Activated T-cell treated with anti-CD3 and anti-CD28 coated beads, Interleukin-2, amount 50 U/mL, for 72 hours (primary cell): ENCODE measurements at places on chromosomes 13 and 19. TPM values are rescaled to one million over a fixed set of nuclear protein-coding genes. Genes with fewer than 3 reads are reported as not detected.

Gene NLRP11
- not detected for total RNA-seq

Gene NLRP4
- total RNA-seq: not detected

DNA sequence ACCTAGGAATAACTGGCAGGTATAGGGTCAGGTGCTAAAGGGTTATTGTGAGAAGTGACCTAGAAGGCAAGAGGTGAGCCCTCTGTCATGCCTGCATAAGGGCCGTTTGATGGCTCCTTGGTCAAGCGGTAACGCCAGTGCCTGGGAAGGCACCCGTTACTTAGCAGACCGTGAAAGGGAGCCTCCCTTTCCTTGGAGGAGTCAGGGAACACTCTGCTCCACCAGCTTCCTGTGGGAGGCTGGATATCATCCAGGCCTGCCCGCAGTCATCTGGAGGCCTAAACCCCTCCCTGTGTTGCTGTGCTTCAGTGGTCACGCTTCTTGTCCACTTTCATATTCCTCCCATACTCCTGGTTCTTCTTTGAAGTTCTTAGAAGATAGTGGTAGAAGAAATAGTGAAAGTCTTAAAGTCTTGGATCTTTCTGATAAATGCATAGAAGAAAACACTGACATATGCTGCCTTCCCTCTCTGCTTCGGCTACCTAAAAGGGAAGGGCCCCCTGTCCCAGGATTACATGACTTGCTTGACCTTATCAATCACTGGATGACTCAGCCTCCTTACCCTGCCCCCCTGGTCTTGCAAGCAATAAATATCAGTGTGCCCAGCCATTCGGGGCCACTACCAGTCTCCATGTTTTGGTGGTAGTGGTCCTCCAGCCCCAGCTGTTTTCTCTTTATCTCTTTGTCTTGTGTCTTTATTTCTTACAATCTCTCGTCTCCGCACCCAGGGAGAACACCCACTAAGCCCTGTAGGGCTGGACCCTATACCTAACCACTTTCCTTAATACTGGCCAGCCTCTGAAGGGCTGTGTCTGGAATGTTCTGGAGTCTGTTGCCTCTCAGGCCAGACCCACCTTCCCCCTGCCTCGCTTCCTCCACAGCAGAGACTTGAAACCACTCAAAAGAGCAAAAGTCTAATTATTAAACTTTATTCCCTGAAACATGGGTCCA, 16.1 kb upstream of the ABCC4 start:
- H3K27ac ChIP-seq: no peak overlapping the region
- H3K27me3 ChIP-seq: peaks cover 9% of the 10 kb centered on the region
- H3K4me3 ChIP-seq: no peak overlapping the region
- peaks cover 7% of the 10 kb centered on the region for H3K4me1 ChIP-seq
- no peaks in the 10 kb centered on the region for H3K36me3 ChIP-seq

DNA sequence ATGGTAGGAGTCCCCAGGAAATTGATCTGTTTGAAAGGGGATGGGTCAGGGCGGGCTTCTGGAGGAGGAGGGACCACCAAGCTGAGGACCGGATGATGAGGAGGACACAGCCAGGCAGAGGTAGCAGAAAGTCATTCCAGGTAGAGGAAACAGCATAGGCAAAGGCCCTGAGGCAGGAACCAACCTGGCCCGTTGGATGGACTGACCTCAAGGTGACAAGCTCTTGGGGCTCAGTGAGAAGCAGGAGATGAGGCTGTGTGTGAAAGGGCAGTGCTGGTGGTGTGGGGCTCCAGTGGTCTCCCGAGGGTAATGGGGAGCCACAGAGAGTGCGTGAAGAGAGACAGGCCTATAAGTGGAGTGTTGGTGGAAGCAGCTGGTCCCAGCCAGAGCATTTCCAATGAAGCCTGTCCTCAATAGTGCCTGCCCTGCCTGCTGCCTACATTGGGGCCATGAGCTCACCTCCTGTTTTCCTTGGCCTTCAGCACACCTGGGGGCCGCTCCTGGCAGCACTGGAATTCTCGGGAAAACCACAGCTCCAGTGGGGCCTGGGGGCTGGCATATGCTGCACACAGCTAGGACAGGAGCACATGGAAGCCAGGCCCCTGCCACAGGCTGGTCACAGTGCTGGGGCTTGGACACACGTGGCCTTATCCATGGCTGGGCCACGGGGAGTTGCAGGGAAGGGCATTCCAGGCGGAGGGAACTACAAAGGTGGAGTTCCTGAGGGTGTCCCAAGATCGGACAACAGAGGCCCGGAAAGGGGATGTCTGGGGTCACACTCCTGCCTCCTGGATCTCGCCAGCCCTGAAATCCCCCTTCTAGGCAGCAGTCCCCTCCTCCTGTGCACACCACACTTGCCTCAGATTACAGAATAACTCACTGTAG, 2.3 kb upstream of the COMP start:
- peaks cover 73% of the 10 kb centered on the region for H3K27me3 ChIP-seq
- no peak overlapping the region for H3K27ac ChIP-seq
- H3K36me3 ChIP-seq: peaks cover 4% of the 10 kb centered on the region

DNA sequence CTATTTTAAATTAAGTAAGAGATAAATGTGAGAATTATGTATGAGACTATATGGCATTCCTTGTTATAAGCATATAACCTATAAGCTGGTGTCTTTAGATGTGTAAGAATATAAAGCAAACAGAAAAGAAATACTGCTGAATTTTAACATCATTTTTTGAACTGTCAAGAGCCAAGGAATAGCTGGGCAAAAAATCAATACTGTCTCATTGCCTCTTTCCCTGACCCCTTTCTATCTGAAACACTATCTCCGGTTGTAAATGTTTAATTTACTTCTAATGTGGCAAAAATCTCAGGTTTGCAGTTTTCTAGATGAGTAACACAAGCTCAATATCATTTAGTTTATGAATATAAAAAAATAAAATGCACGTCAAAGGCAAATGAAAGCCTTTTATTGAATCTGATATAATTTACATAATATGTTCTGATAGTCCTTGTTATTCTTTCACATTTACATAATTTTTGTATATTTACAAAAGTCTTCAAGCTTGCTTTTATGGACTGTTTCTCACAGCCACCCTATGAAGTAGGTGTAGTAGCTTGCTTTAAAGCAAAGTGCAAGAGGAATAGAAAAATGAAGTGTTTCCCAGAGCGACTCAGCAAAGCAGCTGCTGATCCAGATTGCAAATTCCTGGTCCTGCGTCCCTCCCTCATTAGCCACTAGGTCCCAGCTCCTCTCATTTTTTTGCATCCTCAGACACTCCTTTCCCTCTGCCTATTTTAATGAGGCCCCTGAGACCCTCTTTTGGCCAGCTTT, 188.2 kb upstream of the RFC3 start:
- H3K27me3 ChIP-seq: peaks cover 24% of the 10 kb centered on the region
- H3K36me3 ChIP-seq: no peaks in the 10 kb centered on the region
- H3K27ac ChIP-seq: no peak overlapping the region
- no peak for DNase-seq
- no peak overlapping the region for H3K4me3 ChIP-seq
- peaks cover 17% of the 10 kb centered on the region for H3K4me1 ChIP-seq
